ENCODE measurements at places on chromosomes 3 and 15. TPM values are rescaled to one million over a fixed set of nuclear protein-coding genes. Genes with fewer than 3 reads are reported as not detected.
A peak's percentile ranks its signal among the peaks of the same experiment; 100 is the strongest.

- no peak for DNase-seq
These were observed 149.5 kb downstream of the ALDH1A2 start for GRCh38 chr15:57915827-57916531.

GRCh38 chr3:114839476-114839875, 307.6 kb downstream of the ZBTB20 start:
- no peak for DNase-seq

Gene MELTF
- 11.2 TPM for polyA plus RNA-seq

DNA sequence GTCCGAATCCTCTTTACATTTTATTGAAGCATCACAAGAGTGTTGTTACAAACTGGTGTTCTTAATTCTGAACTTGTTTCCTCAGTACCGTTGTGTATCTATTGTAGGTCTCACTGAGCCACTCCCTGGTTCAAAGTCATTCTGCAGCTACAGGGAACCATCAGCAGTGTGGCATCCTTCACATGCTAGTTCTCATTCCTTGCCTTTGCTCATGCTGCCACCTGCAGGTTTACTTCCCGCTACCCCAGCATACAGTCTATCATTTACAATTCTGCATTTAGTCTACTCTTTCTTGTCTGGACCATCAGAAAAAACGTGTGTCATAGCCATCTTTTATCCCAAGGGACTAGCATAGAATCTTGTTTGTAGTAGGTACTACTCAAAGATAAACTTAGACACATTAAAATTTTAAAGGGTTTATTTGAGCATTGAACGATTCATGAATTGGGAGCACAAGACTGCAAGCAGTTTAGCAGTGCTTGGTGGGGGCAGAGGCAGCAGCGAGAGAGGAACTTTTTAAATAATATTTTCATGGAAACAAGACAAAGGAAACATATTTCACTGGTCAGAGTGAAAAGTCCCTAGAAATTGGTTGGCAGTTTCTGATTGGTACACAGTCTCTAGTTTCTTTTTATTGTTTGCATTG, 402.1 kb downstream of the CADM2 start:
- DNase-seq, result peak; percentile 3

Gene RASGRP1
- polyA plus RNA-seq, result 0.54 TPM

DNA sequence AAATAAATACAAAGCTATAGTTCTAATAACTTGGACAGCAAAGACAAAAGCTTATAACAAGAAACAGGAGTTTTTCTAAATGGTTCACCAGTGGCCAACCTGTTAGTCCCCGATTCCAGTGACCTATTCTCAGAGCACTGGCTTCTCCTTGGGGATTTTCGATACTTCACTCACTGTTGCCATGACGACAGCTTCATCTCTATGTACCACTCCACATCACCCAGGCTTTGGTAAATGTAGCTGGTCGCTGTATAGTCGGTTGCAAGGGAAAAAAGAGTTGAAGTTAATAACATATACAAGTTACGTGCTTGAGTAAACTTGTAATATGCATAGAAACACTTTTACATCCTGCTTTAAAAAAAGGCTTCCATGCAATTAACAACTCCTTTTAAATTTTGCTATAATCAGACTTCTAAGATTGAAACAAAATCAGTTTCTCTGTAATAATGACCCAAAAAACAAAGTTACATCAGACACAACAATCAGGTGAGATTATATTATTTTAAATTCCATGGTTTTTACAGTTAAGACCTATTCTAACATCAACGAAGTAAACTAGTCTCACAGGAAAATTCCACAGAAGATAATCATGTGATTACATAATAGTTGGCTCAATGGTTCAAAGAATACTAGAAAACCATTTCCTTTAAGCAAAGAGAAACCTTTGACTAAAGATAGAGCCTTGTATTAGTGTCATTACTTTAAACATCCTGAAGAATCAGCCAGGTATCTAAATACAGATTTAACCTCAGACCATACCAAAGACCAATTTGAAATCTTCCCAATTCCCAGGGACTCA, 2.9 kb downstream of the CCNL1 start:
- DNase-seq, result no peak
